ENCODE measurements at places on chromosomes 5 and 9.

DNA sequence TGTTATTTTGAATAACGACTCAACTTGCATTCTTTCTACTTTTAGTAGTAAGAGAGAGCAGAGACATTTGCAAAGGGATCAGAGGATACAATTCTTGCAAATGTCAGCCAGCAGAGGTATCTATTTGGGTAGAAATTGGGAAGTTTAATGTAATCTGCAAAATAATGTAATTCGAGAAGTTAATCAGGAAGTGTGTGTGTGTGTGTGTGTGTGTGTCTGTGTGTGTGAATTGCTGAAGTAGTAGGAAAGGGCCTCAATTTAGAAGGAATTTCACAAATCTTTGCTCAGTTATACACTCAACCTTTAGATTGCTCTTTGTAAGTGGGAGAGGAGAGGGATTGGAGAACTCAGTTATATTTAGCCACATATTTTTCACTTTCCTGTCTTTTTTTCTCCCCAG lies 11.0 kb upstream of the IFNA1 start:
- DNase-seq: no peak

GRCh38 chr5:25119650-25120049 lies 474.9 kb upstream of the CDH10 start:
- DNase-seq: no peak

DNA sequence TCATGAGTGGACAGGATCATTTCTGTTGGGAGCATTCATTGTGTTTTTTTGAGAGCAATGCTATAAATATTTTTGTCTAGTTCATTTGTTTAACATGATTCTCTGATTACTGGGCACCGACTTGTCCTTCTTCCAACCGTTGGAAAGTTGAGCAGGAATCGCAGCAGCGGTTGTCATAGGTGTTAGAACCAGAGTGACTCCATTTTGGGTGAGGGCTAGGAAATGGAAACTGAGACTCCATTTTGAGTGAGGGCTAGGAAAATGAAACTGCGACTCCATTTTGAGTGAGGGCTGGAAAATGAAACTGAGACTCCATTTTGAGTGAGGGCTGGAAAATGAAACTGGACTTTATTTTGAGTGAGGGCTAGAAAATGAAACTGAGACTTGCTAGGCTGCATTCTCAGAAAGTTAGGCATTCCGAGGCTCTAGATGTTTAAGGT lies 100.6 kb downstream of the ICE1 start:
- DNase-seq: no peak

DNA sequence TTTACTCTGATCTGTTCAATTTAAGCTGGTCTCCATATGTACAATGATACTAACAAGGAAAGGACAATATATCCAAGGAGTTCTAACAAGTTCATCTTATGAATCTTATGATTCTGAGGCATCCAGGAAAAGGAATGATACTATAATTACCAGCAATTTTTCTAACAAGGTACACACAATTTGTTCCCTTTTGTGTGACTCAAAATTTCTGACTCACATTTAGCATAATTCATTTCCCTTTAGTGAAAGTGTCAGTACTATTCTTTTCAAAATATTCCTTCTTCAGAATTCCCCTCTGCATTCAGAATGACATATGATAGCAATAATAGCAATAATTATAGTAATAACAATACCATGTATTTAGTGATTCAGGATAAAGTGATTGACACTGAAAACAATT lies 594.8 kb downstream of the DMRTA1 start:
- DNase-seq: peak; percentile 13

All from NCI-H1436 (cell line).